Gastroesophageal sphincter (tissue), 4 donors: ENCODE measurements at places on chromosomes 13 and 19. TPM values are rescaled to one million over a fixed set of nuclear protein-coding genes. Genes with fewer than 3 reads are reported as not detected.
A peak's percentile ranks its signal among the peaks of the same experiment; 100 is the strongest.

Gene COL5A3
- 22.1 TPM for total RNA-seq

Gene SYDE1
- total RNA-seq, result 41.7 TPM

Gene ARL11
- total RNA-seq, result 0.62 TPM

Gene CBY2
- not detected for total RNA-seq

Gene TNFRSF19
- 10.4 TPM for total RNA-seq

Gene KIR2DL4
- not detected for total RNA-seq

Gene SPRED3
- 0.50 TPM for total RNA-seq

Gene KLK12
- total RNA-seq, result 0.54 TPM

Gene MBD3
- total RNA-seq, result 80.3 TPM

Gene SCN1B
- 8.4 TPM for total RNA-seq

Gene ZFP28
- 11.7 TPM for total RNA-seq

DNA sequence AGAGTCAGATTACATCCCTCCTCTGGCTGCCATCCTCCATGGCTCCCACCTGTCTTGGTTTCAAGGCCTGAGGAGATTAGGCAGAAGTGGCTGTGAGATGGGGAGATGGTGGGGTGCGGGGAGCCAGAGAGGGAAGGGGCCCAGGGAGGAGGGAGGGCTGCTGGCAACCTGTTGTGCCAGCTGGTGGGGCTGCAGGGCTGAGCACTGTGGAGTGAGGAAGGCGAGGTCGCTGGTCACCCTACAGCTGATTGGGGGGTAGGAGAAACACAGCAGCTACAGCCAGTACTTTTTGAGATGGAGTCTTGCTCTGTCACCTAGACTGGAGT is 48.3 kb downstream of the CD320 start:
- no peak for ATAC-seq

GRCh38 chr13:30158774-30159445 is 148.4 kb downstream of the KATNAL1 start:
- ATAC-seq, result peak; percentile 39

DNA sequence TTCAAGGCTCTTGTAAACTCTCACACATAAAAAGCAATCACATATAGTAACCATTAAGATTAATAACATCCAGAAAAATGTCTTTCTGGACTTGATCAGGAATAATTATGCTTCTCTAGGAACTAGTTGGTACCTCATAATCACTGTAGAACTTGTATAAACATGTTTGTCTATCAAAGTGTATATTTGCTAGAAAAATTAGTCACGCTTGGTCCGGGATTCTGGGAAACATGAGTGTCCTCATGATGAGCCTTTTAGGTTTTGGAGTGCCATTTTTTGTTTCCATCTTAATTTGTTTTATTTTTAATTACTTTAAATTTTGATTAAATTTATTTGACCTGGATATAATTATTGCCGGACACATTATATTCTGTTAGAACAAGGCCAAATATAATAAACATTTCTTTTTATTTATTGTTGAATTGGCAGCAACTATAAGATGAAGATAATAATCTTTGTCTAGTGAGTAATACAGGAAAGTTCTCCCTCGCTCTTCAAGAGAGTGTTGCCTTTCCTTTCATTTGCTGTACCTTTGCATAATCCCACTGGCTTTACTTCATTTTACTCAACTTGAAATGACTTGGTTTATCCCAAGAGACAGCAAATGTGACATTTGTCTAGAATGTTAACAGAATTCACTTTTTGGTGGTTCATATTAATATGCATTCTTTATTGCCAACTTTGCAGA is 207.0 kb downstream of the NALCN start:
- ATAC-seq, result no peak

DNA sequence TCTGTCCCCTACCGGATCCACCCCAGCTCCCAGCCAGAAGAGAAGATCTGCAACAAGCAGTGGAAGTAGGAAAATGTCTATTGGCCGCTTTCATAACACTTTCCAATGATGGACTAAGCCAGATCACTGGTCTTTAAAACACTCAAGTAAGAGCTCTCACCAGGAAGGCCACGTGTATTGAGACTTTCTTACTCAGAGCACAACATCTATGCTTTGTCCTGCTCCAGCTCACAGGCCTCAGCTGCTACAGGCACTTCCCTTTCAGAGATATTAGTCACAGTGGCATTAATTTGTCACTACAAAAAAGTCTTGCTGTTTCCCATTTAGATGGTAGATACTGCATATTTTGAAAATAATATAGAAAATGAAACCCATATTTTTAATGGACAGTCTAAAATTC is 164.2 kb downstream of the ABCC4 start:
- ATAC-seq, result no peak

- no peak for ATAC-seq
Observed at GRCh38 chr13:23629566-23630272, 59.5 kb downstream of the TNFRSF19 start.

DNA sequence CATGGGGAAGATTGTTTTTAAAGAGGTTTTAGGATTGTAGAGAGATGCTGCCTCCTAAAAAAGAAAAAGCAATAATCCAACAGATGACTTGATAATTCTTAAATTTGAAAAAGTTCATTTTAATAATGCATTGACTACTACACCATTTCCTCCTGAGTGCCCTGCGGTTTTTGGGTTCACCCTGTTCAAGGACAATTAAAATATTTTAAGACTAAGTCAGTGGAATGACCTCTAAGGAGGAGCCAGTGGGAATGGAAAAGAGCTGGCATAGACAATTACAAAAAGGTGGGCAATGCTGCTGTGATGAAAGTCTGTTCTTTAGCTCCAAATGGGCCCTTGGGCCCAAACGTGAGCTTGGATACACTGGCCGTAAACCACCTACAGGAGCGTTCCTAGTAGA is 217.8 kb downstream of the LHFPL6 start:
- no peak for ATAC-seq

DNA sequence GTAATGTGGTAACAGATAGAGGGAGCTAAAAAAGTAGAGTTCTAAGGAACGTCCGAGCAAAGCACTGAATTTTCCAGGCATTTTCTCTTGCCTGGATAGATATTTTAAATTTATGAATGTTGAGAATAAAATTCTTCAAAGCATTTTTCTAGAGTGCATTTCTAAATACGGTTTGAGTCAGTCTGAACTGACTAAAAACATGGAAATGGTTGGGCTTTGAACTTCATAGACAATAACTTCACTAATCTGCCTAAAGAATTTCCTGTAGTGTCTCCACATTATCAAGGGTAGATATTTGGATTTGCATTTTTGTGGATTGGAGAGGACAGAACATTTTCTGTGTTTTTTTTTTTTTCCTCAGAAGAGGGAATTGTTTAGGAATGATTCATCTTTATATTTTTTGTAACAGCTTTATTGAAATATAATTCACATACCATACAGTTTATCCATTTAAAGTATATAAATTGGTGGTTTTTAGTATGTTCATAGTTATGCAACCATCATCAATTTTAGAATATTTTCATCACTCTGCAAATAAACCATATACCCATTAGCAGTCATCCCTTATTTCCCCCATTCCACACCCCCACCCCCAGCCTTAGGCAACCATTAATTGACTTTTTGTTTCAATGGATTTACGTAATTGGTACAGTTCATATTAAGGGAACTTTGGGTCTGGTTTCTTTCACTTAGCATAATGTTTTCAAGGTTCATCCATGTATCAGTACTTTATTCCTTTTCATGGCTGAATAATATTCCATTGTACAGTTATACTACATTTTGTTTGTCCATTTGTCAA is 20.7 kb downstream of the GARRE1 start:
- ATAC-seq, result no peak

DNA sequence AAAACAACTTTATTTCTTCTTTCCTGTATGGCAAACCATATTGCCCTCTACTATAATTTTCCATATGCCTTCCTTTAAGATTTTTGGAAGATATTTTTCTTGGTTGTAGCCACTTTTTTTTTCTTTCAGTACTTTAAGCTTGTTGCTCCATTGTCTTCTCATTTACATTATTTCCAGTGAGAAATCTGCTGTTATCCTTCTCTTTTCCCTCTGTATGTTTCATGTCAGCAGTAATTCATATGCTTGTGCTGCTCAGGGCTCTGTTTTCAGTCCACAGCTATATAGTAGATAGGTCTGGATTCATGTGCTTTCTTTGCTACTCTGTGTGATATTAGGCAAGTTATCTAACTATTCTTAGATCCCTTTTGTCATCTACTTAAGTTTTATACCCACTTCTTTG is 267.6 kb downstream of the OXGR1 start:
- ATAC-seq, result no peak

DNA sequence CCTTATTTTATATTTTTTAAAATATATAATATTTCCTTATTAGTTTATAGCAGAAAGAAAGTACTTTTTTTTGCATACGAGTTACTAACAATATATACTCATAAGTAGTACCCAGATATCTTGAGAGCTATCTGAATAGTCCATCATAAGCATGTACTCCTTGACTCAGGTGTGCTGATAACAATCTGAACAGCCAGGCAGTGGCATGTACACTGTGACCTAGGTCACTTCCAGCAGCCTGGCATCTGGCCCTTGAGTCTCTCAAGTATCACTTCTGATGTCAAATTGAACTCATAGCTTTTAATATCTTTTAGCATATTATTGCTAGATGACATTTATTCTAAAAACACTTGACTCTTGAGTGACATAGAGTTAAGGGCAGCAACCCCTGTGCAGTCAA is 1576.7 kb downstream of the SLITRK1 start:
- ATAC-seq, result no peak

- ATAC-seq, result peak; percentile 97
Observed at GRCh38 chr19:42423462-42424344, 3.5 kb downstream of the LIPE start.

DNA sequence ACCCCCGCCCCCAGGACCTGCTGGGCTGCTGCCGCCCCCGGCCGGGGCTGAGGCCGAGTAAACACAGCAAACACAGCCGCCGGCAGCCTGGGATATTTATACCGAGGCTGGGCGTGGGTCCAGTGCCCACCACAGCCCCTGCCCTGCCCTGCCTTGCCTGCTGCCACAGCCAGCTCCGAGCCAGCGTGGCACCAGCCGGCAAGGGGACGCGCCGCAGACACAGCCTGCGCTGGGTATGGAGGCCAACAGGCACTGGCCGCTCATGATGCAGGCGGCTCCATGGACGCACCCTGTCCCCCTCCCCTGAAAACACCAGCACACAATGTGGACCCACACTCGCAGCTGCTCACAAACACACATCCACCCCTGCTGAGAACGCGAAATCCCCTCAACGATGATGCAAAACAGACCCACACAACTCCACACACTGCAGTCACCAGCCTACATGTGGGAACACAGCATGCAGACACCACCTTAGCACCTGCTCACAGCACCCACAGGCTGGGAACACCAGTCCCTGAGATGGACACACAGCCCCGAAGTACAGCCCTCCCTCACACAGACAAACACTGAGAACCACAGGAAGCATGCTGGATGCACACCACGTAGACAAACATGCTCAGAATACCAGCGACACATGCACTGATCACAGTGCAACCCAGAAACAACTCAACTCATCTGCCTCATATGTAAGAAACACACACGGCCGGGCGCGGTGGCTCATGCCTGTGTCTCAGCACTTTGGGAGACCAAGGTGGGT is 16.2 kb downstream of the CCDC97 start:
- no peak for ATAC-seq

DNA sequence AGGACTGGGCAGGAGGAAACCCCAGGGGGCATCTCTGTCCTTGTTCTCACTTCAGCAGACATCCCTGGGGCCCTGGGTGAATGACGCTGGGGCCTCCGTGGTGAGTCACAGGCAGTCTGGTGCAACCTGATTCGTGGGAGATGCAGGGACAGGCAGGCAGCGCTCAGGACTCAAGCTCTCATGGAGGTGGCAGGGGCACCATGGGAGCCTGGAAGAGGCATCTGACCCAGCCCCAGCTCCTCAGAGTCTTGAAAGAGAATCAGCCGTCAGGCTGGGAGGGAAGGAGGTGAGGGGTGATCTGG is 14.0 kb upstream of the PTOV1 start:
- no peak for ATAC-seq

- ATAC-seq, result peak; percentile 4
Observed at GRCh38 chr19:34173193-34173956, 1.1 kb downstream of the LSM14A start.

DNA sequence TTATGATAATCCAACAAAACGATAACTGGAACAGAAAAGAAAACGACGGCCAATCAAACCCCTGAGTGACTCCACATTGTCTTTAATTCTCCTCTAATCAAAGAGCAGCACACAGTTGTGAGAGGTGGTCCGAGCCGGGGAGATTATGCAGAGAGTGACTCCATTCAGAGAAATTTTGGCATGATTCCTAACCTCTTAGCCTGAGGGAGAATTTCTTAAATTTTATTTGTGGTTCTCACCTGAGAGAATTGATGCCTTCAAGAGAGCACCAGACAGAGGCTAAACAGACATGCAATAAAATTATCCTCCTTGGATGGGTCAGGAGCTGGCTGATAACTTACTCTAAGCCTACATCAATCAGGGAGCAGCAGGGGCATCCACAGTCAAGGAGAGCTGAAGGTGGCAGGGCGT is 310.0 kb upstream of the KLF12 start:
- no peak for ATAC-seq
